ENCODE measurements at places on chromosomes 12 and 14. TPM values are rescaled to one million over a fixed set of nuclear protein-coding genes. Genes with fewer than 3 reads are reported as not detected.

GRCh38 chr12:54378796-54379397 is 5.6 kb downstream of the ZNF385A start:
- no peak for DNase-seq

- no peak for DNase-seq
Observed at GRCh38 chr12:2858944-2859421, 2.1 kb upstream of the TEX52 start.

DNA sequence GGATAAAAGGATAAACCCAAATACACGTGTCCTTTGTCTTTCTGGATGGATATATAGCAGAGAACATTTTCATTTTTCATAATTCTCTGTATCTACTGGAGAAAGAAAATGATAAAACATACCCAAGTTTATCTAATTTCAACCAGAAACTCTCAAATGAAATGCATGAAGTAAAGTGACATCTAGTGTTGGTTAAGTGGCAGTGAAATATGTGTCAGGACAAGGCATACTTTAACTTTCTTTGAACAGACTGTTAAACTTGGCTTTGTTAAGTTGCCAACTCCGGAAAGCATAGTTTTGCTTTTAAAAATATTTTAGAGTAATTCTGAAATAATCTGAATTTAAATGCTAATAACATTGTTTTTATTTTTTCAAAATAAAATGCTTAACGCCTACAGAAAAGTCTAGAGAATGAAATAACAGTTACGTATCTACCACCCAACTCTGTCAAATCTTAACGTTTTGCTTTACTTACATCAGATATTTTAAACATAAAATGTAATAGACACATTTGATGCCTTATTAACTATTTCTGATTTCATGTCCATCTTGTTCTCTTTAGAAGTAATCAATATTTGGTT is 25.2 kb upstream of the NTN4 start:
- DNase-seq = no peak

DNA sequence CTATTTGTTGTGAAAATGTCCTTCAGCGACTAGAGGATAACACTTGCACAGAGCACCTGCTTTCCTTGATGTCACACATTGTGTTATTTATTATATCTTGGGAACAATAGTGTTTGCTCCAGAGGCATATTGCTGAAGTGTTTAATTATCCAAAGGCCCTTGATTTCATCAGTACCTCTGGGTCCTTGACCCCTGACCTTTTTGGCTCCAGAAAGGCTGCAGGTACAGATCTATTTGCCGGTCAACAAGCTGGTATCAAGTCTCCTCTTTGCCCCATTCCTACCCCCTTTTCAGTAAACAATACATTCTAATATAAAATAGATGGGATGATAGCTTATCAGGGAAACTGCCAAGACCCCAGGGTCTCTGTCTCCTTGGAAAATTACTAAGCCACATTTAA is 206.8 kb downstream of the DACT1 start:
- no peak for DNase-seq

DNA sequence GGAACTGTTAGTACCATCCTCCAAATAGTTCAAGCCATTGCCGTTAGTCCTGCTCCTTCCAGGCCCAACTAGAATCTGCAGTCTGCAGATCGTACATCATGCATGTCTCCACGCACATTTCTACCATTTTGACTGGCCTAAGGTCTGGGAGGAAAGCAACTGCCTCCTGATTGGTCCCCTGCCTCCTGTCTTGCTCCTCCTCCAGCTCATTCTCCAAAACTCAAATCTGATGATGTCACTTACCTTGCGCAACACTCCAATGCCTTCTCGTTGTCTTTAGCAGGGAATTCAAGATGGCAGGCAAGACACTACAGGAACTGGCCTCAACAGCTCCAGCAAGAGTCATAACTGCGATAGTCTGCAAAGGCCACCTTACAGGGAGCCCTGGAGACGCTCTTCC is 9.7 kb upstream of the HCAR1 start:
- no peak for DNase-seq

DNA sequence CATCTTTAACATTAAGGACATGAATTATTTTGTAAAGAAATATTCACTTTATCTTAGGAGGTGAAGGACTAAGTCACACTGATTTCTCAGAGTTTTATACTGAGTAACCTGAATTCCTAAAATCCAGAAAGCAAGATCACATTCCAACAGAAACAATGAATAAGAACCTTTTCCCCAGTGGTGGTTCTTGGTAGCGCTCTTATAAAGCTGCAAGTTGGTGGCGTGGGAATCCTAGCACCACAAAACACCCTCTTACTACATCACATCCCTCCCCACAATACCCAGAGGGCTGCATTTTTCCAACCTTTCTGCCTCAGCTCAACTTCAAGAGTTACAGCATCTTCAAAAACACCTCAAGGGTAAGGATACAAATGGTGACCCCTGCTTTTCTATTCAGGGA is 44.0 kb upstream of the SMUG1 start:
- no peak for DNase-seq

DNA sequence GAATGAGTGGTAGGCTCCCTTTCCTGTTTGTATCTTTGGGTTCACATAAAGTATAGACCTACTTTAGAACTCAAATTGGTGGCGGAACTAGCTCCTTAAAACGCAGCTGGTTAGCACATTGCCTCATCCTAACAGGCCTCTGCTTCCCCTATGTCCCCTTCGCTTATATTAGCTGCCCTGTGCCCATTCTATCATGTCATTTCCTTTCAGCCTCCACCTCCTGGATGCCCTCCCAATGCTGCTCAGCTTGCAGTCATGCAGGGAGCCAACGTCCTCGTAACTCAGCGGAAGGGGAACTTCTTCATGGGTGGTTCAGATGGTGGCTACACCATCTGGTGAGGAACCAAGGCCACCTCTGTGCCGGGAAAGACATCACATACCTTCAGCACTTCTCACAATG is 3.5 kb downstream of the DAZAP2 start:
- no peak for DNase-seq

- DNase-seq = no peak
Observed at GRCh38 chr12:22310709-22311108, 23.8 kb downstream of the ST8SIA1 start.

DNA sequence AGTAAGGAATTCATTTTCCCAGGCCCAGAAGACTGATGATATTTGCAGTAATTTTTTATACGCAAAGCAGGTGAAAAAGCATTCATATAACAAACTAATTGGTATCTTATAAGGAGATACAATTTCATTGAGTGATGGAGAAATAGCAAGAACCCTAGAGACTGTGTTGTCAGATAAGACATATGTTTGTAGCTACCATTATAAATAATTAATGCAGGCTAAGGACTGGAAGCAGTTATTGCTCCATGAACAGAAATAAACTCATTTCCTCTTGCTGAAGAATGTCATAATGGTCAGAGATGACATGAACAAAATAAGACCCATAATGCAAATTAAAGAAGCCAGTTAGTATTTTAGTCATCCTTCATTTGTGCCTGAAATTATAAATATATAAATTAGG is 1.5 kb downstream of the OR6C2 start:
- DNase-seq = no peak

- DNase-seq = peak; percentile 45
Observed at GRCh38 chr12:115916910-115917668, 360.4 kb downstream of the MED13L start.

- DNase-seq = no peak
Observed at GRCh38 chr12:42564996-42565395, 24.6 kb downstream of the PRICKLE1 start.

- DNase-seq = no peak
Observed at GRCh38 chr12:53505086-53505485, 2.2 kb downstream of the NPFF start.

- DNase-seq = no peak
Observed at GRCh38 chr12:26164118-26164517, 31.3 kb upstream of the SSPN start.

DNA sequence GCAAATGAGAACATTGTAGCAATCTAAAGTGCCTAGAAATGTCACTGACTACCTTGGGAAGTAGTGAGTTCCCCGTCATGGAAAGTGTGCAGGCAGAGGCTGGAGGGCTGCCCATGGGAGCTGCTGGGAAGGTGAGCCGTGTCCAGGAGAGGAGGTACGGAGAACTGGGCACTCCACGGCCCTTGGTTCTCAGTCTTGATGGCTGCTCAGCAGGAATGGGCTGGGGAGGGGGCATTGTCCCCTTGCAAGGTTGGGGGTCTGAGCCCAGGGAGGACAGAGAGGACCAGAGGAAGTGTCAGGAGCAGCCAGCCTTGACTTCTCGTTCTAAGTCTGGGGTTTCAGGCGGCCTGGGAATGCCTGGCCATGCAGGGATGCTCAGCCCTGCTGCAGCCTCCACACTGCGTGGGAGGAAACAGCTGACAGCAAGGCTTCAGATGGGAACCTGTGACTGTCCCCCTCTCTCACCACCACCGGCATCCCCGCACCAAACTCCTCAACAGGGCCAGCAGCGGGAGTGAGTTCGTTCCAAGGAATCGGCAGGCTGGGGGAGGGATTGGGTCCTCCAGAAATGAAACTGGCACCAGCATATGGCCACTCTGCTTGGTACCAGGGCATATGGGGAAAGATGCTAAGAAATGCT is 140.2 kb downstream of the BCL11B start:
- no peak for DNase-seq

- DNase-seq = no peak
Observed at GRCh38 chr14:34721129-34721528, 6.7 kb upstream of the CFL2 start.

- DNase-seq = peak; percentile 72
Observed at GRCh38 chr12:57008178-57008577, 1.8 kb upstream of the ZBTB39 start.

GRCh38 chr12:27052176-27052575 is 29.8 kb downstream of the MED21 start:
- no peak for DNase-seq

DNA sequence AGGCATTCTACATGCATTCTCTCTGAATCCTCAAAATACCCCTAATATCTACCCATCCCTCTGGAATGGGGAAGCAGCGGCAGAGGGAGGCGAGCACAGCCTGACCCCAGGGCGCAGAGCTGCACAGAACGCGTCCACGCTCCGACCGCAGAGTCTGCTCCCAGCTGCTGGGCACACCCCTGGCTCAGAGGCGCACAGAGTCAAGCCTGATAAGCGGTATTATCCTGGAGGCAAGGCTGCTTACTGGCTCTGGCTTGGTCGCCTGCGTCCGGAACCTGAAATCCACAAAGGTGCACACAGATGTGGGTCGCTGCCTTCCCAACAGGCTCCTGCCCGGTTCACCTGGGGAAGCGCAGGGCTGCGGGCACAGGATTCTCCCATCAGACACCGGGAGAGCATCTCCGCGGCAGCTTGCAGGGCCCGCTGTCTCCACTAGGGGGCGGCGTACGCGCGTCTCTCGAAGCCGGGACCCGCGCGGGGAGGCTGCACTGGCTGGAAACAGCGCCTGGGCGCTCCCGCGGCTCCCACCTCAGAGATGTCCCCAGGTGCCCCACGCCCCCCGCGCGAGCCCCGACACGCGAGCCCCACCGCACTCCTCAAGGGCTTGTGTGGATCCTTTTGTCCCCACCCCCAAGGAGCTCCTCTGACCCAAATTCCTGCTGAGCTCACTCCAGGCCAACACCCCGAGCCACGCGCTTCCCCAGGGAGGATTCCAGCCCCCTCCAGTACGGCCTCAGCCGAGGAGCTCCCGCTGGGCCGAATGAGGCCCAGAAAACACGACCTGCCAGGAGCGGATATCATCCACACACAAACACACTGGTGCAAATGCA is 120.1 kb upstream of the FZD10 start:
- DNase-seq = no peak

GRCh38 chr12:32544893-32545292 is 134.2 kb upstream of the DNM1L start:
- no peak for DNase-seq

DNA sequence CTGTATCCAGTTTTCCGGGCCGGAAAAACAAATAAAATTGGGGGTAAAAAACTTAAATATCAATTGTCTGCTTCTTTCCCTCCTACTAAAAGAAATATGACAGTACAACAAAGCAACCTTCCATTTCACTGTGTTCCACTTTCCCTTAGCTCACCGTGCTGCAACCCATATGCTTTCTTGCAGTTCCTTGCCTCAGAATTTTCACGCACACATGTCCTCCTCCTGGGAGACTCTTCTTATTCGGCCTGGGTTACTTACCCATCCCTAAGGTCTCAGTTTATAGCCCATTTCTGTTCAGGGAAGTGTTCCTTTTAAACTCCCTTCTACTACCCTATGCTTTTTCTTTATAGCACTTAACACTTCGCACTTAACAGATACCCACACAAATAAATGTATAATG is 4.5 kb upstream of the MAGOHB start:
- DNase-seq = no peak

DNA sequence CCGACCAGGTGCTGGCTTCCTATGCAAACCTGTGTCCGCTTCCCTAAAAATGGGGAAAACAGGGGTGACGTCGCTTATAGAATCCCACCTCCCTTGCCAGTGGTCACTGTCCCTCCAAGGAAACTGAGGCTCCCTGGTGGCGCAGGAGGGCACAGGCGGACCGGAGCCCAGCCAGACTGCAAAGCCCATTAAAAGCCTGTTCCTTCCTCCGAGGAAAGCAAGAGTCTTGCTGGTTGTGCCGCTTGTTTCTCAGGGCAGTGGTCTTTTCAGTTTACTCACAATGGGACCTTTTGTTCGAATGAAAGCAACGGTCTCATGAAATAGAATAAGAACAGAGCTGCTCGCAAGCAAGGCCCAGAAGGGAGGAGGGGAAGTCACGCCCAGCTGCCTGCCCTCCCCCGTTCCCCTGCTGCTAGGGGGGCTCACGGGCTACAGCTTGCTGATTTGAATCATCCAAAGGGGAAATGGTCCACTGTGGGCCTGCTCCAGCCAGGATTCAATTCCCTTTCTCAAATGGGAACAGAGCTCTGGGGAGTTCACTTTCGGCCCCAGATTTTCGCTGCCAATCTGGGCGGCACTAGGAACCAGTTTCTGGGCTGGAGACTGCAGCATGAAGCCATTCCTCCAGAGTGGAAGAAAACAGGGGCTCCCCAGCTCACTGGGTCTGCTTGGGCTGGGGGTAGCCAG is 4.6 kb upstream of the SELPLG start:
- peak; percentile 73 for DNase-seq

DNA sequence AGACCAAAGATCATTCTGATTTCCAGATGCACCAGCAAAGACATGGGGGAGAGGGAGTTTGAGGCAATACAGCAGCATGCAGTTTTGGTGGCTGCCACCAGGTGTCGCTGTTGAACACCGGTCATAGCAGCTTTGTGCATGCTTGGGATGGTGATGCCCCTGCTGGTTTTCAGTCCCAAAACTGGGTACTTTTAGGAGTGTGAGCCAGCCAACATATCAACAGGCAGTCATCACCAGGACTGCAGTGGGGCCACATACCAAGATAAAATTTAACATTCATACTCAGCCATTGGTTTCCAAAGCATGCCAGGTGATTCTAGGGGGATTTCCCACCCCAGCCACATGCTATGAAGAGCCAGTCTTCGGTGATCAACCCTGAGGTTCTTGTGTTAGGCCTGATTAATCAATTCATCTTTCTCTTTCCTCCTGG is 64.2 kb downstream of the PHETA1 start:
- no peak for DNase-seq

- no peak for DNase-seq
Observed at GRCh38 chr12:113136128-113136989, 798 bp upstream of the RASAL1 start.

Gene ASIC1
- total RNA-seq = 1.3 TPM

Gene KCNH3
- 1.4 TPM for total RNA-seq

Gene VRTN
- 0.05 TPM for total RNA-seq

Gene MGAT4C
- 0.61 TPM for total RNA-seq

Gene SOX5
- total RNA-seq = 2.0 TPM

Gene PLA2G1B
- total RNA-seq = 0.09 TPM

Gene TMPRSS12
- not detected for total RNA-seq

Gene KCNA5
- total RNA-seq = 0.33 TPM

Gene CLBA1
- 3.3 TPM for total RNA-seq

Gene TTC6
- total RNA-seq = under 0.01 TPM

Gene PYGL
- total RNA-seq = 6.8 TPM

All from thymus (tissue), 14 donors.